ENCODE measurements at places on chromosomes 13 and 19.

DNA sequence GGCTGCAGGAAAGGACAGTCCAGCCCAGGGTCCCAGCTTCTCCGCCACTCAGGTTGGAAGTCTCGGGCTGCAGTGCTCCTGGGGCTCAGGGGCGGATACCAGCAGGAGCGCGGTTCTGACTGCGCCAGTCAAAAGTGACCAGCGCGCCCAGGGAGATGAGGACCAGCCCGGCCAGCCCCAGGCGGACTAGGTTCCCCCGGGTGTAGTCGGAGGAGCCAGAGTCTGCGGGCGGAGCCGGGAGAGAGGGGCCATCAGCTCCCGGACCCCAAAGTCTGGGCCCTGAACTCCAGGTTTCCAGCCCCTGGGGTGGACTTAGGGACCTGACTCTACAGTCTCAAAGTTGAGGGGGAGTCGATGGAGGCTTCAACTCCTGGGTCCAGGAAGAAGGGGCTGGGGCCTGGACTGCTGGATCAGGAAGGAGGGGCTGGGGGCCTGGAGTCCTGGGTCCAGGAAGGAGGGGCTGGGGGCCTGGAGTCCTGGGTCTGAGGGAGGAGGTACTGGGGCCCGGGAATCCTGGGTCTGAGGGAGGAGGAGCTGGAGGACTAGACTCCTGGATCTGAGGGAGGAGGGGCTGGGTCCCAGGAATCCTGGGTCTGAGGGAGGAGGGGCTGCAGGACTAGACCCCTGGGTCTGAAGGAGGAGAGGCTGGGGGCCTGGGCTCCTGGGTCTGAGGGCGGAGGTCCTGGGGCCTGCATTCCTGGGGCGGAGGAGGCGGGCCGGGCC lies 5.3 kb downstream of the OSCAR start:
- no peak for DNase-seq

GRCh38 chr13:112890316-112891145 lies 78.5 kb upstream of the MCF2L start:
- DNase-seq, result no peak

- no peak for DNase-seq
These were observed 5.1 kb downstream of the LYPD5 start for GRCh38 chr19:43797118-43797517.

GRCh38 chr13:45368005-45368404 lies 27.0 kb upstream of the TPT1 start:
- DNase-seq, result no peak

Data from stimulated activated CD8-positive, alpha-beta memory T cell treated with anti-CD3 and anti-CD28 coated beads, Interleukin-12 subunit alpha, Interleukin-12 subunit beta, amount 100 ng/mL, for 4 hours (primary cell).